ENCODE measurements at places on chromosomes 13 and 19. TPM values are rescaled to one million over a fixed set of nuclear protein-coding genes. Genes with fewer than 3 reads are reported as not detected.

GRCh38 chr19:49676784-49677230 lies 264 bp upstream of the PRMT1 start:
- peak; percentile 99 for DNase-seq

The FEM1A gene
- total RNA-seq, result 10.4 TPM

- no peak for DNase-seq
Observed at GRCh38 chr19:56508290-56508778, 679 bp downstream of the ZNF471 start.

The PRR22 gene
- 1.5 TPM for total RNA-seq

DNA sequence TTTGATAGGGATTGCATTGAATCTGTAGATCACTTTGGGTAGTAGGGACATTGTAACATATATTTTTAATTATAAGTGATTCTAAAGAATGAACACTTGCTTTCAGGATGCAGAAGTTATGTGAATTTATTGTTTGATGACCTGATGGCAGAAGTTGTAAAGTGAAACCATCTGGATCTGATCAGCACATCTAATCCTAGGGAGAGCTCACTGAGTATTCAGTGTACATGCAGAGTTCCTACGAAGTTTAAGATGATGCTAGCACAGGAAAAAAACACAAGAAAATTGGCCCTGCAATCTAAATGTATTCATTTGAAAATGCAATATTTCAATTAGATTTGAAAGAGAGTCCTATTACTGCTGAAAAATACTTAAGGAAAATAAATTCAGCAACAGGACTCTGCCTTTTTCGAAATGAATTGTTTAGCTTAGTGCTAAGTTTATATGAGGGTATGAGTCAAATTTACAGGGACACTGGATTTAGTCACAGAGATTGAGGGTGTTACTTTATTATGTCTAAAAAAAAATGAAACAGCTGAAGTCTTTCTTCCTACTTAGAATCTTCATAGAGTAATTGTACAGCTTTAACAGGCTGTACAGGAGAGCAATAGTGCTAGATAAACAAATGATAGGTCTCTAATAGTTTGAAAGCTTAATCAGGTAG lies 385.7 kb downstream of the DCT start:
- DNase-seq, result no peak

DNA sequence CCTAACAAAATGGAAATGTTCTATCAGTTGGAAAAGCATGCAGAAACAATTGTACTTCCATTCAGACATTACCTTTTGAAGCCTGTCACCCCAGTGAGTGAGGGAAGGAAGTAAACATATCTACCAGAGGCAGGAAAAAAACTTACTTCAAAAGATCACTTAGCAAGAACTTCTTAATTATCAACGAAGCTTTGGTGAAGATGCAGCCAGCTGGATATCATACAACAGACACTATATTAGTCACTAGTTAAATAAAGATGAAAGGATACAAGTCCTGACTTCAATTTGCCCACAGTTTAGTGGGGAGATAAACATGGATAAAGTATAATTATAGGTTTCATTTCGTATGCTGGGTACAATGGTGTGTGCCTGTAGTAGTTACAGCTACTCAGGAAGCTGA lies 148.8 kb downstream of the TNFRSF19 start:
- no peak for DNase-seq

Data from epithelial cell of proximal tubule (primary cell).